ENCODE measurements at places on chromosomes 2 and 18.

GRCh38 chr2:159716857-159717256 lies 4.6 kb downstream of the MARCHF7 start:
- DNase-seq = no peak

- no peak for DNase-seq
Measured at GRCh38 chr18:58458304-58458703, 170.6 kb downstream of the ALPK2 start.

DNA sequence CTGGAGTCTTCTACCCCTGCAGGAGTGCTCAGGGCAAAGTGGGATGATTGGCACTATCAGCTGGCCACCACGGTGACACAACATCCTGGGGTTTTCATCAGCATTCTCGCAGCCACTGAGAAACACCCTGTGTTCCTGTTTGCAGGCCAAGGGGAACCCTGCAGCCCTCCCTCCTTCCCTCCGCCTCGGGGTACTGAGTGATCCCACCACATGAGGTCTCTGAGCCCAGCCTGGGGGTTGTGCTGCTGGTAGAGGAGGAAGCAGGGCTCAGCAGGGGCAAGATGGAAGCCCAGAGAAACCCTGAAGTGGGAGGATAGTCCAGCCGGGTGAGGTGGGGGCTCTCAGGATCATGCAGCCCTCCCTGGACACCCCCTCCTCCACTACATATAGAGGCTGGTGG lies at the start of gene OXER1:
Gene OXER1 (minus strand): TSS at position 40 of the 400 bp plus-strand sequence. CDS start 73 bp downstream, outside the sequence.
- DNase-seq = no peak

- no peak for DNase-seq
Measured at GRCh38 chr2:180670302-180671003, 310.0 kb upstream of the UBE2E3 start.

GRCh38 chr2:127778850-127779249 lies 32.1 kb downstream of the WDR33 start:
- no peak for DNase-seq
